SW480 (cell line): ENCODE measurements at places on chromosomes 12 and 14.

DNA sequence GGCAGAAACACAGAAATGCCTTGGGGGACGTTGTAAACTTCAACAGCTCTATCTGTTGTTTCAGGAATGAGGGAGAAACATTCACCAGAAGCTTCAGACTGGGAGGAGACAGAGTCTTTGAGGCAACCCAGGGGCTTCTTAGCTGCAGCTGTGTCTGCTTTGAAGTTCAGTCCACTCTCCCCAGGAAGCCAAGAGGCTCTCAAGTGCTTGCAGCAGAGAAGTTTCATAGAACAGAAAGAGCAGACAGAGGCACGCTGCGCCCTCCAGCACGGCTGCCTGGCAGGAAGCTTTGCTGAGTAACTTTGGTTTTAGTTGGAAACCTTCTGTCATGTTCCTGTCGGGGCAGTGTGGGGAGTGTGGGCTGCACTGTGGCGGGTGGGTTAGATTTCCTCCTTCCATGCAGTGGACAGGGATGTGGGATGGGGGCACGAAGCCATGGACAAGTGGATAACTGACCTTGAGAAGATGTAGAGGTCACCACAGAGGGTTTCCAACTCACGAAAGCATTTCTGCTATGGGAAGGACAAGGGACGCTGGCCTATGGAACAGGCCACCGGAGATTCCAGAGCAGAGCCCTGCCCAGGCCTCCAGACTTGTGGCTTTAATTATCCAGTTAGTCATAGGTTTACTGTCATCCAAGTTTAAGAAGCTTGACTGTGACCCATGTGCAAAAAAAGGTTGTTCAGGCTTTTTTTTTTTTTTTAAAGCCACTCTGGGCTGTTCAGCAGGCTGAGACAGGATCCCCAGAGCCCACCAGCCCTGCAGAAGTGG lies 107.7 kb downstream of the ARF6 start:
- DNase-seq = peak; percentile 94

- no peak for DNase-seq
Observed at GRCh38 chr12:104741077-104741476, 217.0 kb downstream of the SLC41A2 start.

DNA sequence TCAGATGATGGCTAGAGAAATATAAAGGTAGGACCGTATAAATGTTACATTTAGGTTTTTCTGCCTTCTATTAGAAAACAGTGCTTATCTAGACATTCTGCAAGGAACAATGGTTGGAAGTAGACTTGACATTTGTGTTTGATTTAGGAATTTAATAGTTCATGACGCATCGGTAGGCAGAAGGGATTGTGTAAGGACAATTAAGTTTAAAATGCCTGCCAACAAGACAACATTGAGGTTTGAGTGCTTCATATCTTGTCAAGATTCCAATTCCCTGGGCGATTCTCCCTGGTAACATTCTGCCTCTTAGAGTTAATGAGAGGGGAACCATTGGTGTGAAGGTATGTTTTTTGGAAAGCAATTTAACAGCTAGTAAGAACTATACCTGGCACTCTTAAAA lies 186.8 kb upstream of the RBM19 start:
- DNase-seq = no peak

- no peak for DNase-seq
Observed at GRCh38 chr14:68236582-68237458, 417.2 kb downstream of the RAD51B start.

DNA sequence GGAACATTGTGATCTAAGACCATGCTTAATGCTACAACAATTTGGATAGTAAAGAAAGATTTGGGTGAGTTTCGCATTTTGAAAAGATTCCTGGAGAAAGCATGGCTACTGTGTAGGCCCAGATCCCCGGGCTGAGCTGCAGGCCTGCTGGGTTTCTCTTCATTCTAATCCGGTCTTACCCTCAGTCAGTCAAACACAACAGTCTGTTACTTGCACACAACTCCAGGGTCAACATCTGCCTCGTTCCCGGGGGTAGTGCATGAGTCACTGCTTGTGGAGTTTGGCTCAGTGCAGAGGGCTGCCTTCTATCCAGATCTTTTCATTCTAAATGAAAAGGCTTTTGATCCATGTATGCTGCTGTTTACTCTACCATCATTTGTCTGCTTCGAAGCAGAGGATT lies 60.4 kb upstream of the SEL1L start:
- DNase-seq = no peak

GRCh38 chr12:76040461-76040860 lies 8.9 kb upstream of the PHLDA1 start:
- DNase-seq = no peak

- no peak for DNase-seq
Observed at GRCh38 chr14:59262717-59263454, 74.4 kb downstream of the DAAM1 start.

- no peak for DNase-seq
Observed at GRCh38 chr12:109804820-109805761, 28.1 kb downstream of the TRPV4 start.

GRCh38 chr12:113794774-113795173 lies 171.4 kb downstream of the RBM19 start:
- no peak for DNase-seq

DNA sequence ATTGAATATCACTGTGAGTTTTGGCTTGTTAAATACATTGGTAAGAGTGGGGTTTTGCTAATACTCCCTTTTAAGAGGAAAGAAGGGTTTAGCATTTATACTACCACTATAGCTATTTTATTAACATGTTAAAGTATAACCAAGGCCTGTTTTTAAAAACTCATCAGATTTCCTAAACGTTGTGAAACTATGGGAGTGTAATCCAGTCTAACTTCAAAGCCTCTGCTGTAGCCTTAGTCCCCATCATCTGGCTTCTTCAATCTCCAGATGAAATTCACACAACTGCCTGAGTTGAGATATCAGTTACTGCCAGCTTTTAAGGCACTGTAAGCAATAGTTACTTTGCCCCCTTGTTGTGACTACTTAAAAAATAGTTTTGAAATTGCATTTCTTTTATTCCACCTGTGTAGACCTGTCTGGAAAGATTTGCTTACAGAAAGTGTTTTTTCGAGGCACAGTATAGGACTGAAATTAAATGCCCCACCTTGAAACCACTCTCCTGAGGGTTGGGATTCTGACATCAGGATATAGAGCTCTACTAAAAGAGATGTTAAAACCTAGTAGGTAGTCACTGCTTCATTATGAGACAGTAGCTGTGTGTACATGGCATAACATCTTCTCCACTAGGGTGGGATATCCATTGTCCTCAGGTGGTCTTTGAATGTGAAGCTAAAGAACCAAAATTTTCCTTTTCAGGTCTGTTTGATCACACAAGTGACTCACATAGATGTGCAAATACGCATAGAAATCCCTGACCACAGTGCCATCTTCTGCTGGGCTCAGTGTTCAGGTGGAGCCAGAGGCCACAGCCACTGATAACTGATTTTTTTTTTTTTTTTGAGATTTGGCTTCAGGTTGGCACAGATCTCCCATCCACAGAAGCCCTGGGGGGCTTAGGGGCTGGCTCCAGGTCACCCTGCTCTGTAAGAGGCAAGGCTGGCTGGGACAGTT lies 125.5 kb downstream of the DAAM1 start:
- DNase-seq = no peak

DNA sequence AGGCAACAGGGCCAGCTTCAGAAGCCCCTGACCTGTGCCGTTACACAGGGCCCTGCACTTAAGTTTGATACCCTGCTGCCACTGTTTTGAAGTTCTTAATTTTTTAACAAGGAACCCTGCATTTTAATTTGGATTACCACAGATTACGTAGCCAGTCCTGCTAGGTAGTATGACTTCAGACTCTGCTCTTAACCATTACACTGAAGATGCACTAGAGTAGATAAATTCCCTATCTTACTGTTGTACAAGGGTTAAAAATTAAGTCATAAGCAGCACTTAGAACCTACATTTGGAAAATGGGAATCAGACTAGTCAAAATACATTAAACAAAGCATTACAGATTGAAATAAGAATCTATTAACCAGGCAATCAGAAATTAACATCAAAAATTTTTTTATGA lies 2.3 kb downstream of the GNPNAT1 start:
- no peak for DNase-seq

- DNase-seq = no peak
Observed at GRCh38 chr14:21215130-21215878, 53.9 kb downstream of the HNRNPC start.

- peak; percentile 17 for DNase-seq
Observed at GRCh38 chr12:116784238-116784612, 46.1 kb downstream of the RNFT2 start.

- DNase-seq = no peak
Observed at GRCh38 chr12:44285321-44285960, 449.6 kb downstream of the TMEM117 start.

DNA sequence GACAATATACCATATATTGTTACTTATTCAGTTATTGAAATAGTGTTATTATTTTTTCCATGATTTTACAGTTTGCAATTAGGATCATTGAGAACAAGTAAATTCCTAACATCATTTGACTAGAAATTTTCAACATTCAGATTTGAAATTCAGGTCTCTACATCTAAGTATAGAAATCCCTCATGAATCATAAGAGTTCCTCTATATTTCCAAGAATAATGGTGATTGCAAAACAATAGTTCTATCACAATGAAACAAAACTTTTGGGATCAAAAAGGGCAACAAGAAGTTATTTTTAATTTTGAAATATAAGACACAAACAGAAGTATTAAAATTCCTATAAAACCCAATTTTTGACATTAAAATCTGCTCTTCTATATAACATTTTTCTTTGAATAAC lies 10.8 kb downstream of the CLEC1A start:
- no peak for DNase-seq

- no peak for DNase-seq
Observed at GRCh38 chr14:104201496-104201895, 63.1 kb downstream of the KIF26A start.

- DNase-seq = peak; percentile 23
Observed at GRCh38 chr12:56315249-56315621, 553 bp downstream of the CNPY2 start.

DNA sequence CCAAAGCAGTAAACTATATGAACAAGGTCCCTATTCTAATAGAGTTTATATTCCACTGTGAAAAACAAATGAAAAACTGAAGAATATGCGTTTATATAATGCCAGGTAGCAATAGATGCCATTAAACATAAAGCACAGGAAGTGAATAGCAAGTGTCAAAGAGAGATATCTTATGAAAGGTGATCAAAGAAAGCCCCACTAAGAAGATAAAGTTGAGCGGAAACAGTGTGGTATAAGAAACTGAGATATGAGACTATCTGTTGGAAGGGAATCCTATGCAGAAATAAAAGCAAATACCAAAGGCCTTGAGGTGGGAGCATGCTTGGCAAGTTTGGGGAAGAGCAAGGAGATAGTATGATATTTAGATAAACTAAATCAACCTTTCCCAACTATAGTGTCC lies 123.1 kb upstream of the FAR2 start:
- DNase-seq = no peak

GRCh38 chr12:57629897-57630471 lies 3.0 kb downstream of the B4GALNT1 start:
- DNase-seq = no peak

GRCh38 chr12:12641650-12642049 lies 30.0 kb downstream of the CREBL2 start:
- DNase-seq = no peak

DNA sequence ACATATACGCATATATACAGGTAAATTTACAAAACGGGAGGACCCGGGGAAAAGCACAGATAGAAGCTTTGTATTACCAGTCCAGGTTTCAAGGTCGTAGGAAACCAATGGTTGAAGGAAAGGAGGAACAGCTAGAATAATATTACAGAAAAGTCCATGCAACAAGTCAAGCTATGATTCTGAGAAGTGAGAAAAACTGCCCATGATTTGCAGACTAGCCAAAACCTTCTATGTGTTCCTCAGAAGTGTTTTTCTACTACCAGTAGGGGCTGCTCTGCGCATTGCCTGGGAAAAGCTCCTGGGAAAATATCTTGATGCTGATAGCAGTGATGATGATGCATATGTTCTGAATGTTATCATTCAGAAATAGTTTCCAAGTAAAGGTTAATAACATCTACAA lies 2.2 kb downstream of the PDZRN4 start:
- DNase-seq = peak; percentile 1

GRCh38 chr12:100388382-100388781 lies 31.5 kb downstream of the SLC17A8 start:
- no peak for DNase-seq
